ENCODE measurements at places on chromosomes 6 and 20.

- no peak for DNase-seq
Observed at GRCh38 chr6:153599901-153600300, 439.1 kb upstream of the OPRM1 start.

GRCh38 chr6:25883991-25884390 is 9.9 kb upstream of the SLC17A3 start:
- DNase-seq: no peak

DNA sequence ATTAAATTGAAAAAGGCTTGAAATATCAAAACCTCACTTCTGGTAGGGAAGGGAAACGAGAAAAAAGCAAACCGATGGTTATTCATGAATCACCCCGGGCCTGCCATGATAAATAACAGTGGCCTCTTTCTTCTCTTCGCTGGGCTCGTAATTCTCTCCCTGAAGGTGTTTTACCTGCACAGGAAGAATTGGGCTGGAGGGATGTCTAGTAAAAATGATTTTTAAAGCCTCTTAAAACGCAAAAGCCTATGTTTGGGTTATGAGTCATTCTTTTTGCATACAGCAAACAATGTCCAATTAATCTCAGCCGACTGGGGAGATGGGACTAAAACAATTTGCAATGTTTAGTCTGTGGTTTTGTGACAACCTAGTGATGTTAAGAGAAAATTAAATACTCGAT is 16.8 kb downstream of the LINC00237 start:
- no peak for DNase-seq

DNA sequence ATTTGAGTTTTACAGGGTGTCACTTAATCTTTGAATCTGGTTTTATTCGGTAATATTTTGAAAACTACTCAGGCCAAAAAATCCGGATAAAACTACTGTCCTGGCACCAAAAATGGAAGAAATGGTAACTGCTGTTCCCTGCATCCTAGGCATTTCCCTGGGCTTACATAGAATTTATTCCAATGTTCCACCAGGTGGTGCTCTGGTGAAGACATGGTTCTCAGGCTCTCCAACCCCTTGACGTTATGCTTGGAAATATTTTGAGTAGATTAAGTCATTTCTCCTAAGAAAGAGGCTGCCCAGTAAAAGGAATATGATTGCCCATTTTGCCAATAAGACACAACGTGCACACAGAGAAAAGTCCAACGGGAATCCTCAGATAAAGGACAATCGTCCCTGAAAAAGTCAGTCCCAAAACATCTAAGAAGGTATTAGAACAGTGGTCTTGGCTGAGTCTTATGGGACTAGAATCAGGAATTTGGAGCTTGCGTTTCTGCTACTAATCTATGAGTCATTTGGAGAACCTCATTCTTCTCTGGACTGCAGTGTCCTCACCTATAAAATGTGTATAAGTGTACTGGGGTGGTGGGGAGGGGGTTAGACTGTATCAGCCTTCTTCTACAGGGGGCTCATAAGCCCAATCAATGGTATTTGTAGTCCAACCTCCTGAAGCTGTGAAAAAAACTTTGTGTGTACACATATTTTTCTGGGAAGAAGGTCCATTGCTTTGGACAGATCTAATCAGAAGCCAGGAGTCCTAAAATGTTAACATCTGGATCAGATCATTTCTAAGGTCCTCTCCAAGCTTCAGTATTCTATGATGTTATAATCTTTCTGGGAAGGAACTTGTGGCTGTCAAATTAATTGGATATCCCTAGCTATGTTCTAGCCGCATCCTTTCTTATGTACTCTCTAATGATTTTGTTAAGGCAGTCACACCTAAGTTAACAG is 131.0 kb upstream of the BMP2 start:
- DNase-seq: no peak

DNA sequence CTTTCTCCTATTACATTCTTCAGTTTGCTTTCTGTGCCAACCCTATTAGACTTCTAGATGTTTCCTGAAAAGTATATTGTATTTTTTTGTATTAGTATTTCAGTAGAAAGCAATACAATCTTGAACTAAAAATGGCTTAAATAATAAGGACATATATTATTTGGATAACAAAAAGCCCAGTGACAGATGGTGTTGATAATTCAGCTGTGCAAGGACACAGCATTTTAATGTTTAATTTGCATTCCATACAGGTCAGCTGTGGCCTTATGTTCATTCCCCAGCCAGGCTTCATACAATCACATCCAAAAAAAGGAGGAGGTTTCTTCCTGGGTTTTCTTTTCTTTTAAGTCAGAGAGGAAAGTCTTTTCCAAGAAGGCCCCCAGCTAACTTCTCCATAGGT is 236.9 kb downstream of the CD109 start:
- no peak for DNase-seq

- DNase-seq: peak; percentile 14
Observed at GRCh38 chr20:5569021-5569420, 181.2 kb upstream of the SHLD1 start.

GRCh38 chr20:50613438-50614169 is 77.7 kb downstream of the RIPOR3 start:
- DNase-seq: no peak

GRCh38 chr6:155103816-155104366 is 108.8 kb downstream of the TIAM2 start:
- no peak for DNase-seq

DNA sequence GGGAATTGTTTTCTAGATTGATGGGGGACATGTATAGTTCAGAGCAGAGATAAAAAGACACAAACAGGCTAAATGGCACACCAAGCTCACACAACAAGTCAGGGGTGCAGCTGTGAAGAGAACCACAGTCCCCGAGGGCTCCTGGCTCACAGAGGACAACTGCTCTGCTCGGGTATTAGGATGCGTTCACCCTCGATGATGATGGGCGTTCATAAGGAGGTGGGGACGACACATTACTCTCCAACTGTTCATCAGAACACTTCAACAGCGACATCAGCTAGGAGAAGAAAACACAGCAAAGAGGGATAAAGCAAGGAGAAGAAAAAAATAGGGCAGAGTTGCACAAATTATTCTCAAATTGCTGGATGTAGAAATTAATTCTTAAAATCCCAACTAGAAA is 174.8 kb upstream of the RREB1 start:
- no peak for DNase-seq

DNA sequence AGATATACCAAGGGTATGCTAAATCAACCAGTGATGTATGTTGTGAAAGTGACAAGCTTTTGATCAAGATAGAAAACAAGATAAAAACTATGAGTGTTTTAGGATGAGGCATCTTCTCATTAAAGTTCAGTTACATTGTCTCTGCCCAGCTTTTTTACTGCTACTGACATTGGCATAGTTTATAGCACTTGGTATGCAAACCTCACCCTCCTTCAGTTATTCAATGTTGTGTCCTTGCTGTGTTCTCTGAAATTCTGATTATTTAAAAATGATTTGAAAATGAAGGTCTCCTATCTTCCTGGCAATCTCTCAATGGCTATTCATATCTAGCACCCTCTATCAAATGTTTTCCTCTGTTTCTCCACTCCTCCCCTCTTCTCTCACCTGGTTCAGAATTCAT is 6.7 kb upstream of the MYLIP start:
- DNase-seq: no peak

DNA sequence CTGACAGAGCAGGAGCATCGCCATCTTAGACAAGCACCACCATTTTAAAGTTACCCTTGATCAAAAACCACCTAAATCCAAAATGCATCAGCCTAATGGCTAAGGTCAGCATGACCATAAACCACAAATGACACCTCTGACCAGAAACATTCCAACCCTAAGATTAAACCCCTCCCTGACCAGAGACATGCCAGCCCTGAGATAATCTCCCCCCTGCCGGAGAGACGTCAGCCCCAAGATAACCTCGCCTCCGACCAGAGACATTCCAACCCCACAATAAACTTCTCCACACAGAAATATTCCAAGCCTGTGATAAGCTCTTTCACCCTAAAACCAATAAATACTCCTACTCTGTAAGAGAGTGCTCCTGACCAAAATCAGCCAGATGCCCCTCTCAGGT is 53.5 kb downstream of the PXDC1 start:
- DNase-seq: no peak

GRCh38 chr6:151900256-151900655 is 92.8 kb downstream of the ESR1 start:
- DNase-seq: no peak

DNA sequence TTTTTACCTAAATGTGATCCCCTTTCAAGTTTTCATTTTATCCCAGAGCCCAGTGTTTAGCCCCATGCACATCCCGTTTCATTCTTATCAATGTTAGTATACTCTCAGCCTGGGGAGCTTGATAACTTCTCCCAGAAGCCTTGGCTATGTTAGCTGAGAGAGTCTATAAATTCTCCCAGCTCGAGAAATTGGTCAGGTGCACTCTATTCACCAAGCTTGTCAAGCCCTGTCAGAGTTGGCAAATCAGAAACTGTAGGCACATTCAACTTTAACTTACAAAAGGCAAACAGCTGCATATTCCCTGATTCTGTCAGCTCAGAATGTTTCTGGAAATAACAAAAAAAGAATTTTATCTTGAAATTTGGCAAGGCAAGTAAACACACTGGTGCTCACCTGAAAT is 62.2 kb upstream of the IMPG1 start:
- DNase-seq: no peak

- no peak for DNase-seq
Observed at GRCh38 chr20:11431621-11432020, 486.1 kb upstream of the BTBD3 start.

- no peak for DNase-seq
Observed at GRCh38 chr6:159056432-159056831, 11.6 kb upstream of the TAGAP start.

- no peak for DNase-seq
Observed at GRCh38 chr6:141261016-141261671, 871.6 kb upstream of the GJE1 start.

DNA sequence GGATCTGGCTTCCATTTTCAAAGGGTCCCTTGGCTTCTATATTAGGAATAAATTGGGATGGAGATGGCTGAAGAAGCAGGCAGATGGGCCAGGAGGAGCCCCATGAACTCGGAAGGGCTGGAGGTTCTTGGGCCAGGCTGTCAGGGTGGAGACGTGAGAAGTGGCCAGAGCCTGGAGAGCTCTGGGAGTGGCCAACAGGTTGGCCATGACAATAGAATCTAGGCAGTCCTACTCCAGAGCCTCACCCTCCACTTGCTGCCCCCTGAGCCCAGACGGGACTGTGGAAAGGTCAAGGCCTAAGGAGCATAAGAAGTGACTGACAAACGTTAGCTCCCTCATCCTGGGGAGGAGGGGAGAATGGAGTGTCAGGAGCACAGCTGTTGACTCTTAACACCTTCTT is 62.1 kb downstream of the STK35 start:
- no peak for DNase-seq

GRCh38 chr20:49172413-49172812 is 15.7 kb downstream of the STAU1 start:
- no peak for DNase-seq

DNA sequence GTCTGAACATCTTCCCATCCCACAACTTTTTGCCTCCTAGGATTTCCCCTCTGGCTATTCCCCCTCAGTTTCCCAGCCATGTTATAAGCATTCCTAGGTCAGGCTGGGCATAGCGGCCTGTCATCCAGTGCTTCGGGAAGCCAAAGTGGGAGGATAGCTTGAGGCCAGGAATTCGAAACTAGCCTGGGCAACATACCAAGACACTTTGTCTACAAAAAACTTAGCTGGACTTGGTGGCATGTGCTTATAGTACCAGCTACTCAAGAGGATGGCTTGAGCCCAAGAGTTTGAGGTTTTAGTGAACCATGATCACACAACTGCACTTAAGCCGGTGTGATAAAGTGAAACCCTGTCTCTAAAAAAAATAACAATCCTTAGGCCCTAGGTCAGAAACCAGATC is 447.4 kb downstream of the KIF16B start:
- DNase-seq: no peak

DNA sequence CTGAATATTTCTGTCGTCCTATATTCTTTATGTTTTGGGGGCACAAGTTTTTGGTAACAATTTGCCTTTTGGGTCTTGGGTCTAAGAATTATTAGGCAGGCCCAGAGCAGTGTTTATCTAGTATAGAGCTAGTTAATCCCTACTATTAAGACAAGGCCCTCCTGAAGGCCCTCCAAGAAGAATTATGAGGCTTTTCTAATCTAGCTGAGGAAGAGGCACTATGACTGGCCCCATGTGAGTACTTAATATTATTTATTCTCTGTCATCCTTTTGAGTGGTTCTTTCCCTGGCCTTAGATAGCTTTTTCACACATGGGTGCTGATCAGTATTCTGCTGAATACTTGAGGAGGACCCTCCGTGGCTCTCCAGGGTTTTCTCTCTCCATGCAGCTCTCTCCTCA is 25.1 kb downstream of the CHMP4B start:
- DNase-seq: no peak

DNA sequence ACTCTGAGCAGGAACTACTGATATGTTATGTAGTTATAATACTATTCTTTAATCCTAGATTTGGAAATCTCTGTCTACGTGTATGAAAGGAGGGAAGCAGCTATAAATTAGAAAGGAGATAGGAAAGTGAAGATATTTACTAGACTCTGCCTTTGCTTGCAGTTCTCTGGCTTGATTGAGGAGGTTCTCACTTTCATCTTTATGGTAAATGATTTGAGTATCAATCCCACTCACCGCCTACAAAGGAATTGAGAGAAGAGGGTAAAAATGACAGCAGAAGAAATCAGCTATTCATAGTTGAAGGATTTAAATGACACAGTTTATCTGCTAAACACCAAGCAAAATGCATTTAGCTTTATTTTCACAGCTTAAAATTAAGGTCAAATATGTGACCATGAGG is 67.3 kb downstream of the FAM229B start:
- no peak for DNase-seq

GRCh38 chr6:119521251-119521650 is 171.7 kb upstream of the MAN1A1 start:
- DNase-seq: no peak

- no peak for DNase-seq
Observed at GRCh38 chr20:13276945-13277541, 56.0 kb downstream of the ISM1 start.

GRCh38 chr6:104789770-104790190 is 69.9 kb downstream of the HACE1 start:
- DNase-seq: no peak

DNA sequence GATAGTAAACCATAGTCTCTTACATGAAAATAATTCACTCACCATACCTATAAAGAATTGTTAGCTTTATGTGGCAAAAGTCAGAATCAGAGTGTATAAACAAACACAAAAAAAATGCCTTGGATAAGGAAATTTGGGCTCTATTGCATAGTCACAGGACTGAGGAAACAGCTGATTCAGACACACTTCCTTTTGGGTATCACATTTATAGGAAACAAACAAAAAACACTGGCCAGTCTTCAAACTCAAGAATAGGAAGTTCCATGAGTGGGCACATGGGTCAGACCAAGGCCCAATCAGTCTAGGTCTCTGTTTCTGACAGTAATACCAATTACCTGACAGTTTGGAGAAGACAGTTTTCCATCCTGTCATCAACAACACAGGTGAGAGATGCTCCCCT is 8.0 kb downstream of the SLC18B1 start:
- DNase-seq: no peak

- DNase-seq: no peak
Observed at GRCh38 chr6:150175586-150176151, 32.8 kb downstream of the PPP1R14C start.

GRCh38 chr20:62361799-62362589 is 5.1 kb downstream of the LAMA5 start:
- DNase-seq: no peak
